ENCODE measurements at places on chromosomes 7 and 10. TPM values are rescaled to one million over a fixed set of nuclear protein-coding genes. Genes with fewer than 3 reads are reported as not detected.

INSIG1 gene
- 14.5 TPM for total RNA-seq

AKR1C2 gene
- total RNA-seq: 3,701 TPM

OR2A1 gene
- total RNA-seq: not detected

CCDC172 gene
- total RNA-seq: not detected

ZNF107 gene
- 2.5 TPM for total RNA-seq

LDB3 gene
- 0.16 TPM for total RNA-seq

PIK3CG gene
- not detected for total RNA-seq

FZD8 gene
- 4.7 TPM for total RNA-seq

LIPM gene
- total RNA-seq: not detected

C10orf143 gene
- 0.86 TPM for total RNA-seq

GRID1 gene
- total RNA-seq: 0.29 TPM

SCIN gene
- 0.39 TPM for total RNA-seq

UNCX gene
- total RNA-seq: not detected

ADIRF gene
- not detected for total RNA-seq

KEL gene
- 0.08 TPM for total RNA-seq

RSPH10B2 gene
- 0.07 TPM for total RNA-seq

CYP2C9 gene
- not detected for total RNA-seq

CYP2C19 gene
- not detected for total RNA-seq

TLL2 gene
- 0.07 TPM for total RNA-seq

TUBAL3 gene
- total RNA-seq: 0.31 TPM

CPA1 gene
- total RNA-seq: not detected

MRC1 gene
- total RNA-seq: 0.02 TPM

VIPR2 gene
- 0.02 TPM for total RNA-seq

ZNF503 gene
- 8.8 TPM for total RNA-seq

URGCP gene
- 25.9 TPM for total RNA-seq

HOXA9 gene
- 0.41 TPM for total RNA-seq

SLC13A1 gene
- total RNA-seq: not detected

CALHM3 gene
- total RNA-seq: 0.35 TPM

LIPN gene
- not detected for total RNA-seq

EBF3 gene
- total RNA-seq: 0.20 TPM

AOAH gene
- total RNA-seq: not detected

DRGX gene
- total RNA-seq: not detected

GNG11 gene
- total RNA-seq: 33.0 TPM

HOXA4 gene
- 1.9 TPM for total RNA-seq

PKD2L1 gene
- total RNA-seq: not detected

TUBGCP2 gene
- total RNA-seq: 42.1 TPM

PHYHIPL gene
- total RNA-seq: 0.53 TPM

CHAT gene
- total RNA-seq: not detected

NKX1-2 gene
- 0.05 TPM for total RNA-seq

NEUROD6 gene
- total RNA-seq: not detected

GIMAP6 gene
- not detected for total RNA-seq

MMP21 gene
- total RNA-seq: 0.03 TPM

HGF gene
- total RNA-seq: 0.03 TPM

CRPPA gene
- total RNA-seq: 0.65 TPM

ZNF679 gene
- total RNA-seq: not detected

PCDH15 gene
- total RNA-seq: not detected

TRPV5 gene
- not detected for total RNA-seq

SLC26A5 gene
- total RNA-seq: not detected

UCMA gene
- not detected for total RNA-seq

DEPP1 gene
- 3.4 TPM for total RNA-seq

BCL7B gene
- total RNA-seq: 67.7 TPM

TMEM196 gene
- not detected for total RNA-seq

MLLT10 gene
- total RNA-seq: 29.9 TPM

SEMA3E gene
- total RNA-seq: 1.8 TPM

FOXK1 gene
- total RNA-seq: 11.1 TPM
